ENCODE measurements at places on chromosomes 5 and 9.

GRCh38 chr9:91533382-91533781 is 109.8 kb upstream of the NFIL3 start:
- no peak for DNase-seq

DNA sequence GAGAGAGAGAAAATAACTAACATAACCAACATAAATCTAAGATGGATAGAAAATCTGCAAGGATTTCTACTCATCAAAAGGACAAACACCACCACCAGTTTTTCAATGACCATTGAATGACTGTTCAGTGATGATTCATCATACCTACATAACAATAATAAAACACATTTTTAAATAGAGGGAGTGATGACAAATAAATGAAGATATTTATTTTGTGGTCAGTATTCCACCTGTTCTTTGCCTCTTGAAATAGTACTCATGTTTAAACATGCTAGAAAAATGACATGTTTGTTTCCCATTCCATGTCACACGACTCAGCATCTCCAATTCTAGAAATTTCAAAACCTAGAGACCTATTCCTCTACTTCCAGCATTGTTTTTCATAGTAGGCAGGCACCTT is 34.6 kb upstream of the ADAMTS16 start:
- DNase-seq = peak; percentile 24

- no peak for DNase-seq
Observed at GRCh38 chr5:54021431-54022164, 288.8 kb downstream of the ARL15 start.

GRCh38 chr9:98971168-98971914 is 27.6 kb downstream of the COL15A1 start:
- DNase-seq = peak; percentile 92

GRCh38 chr5:147436596-147436995 is 73.3 kb downstream of the DPYSL3 start:
- DNase-seq = no peak

- DNase-seq = no peak
Observed at GRCh38 chr9:12060067-12060466, 633.1 kb upstream of the TYRP1 start.

- DNase-seq = no peak
Observed at GRCh38 chr5:178116143-178116885, 3.0 kb downstream of the N4BP3 start.

- DNase-seq = no peak
Observed at GRCh38 chr5:7010591-7010990, 297.4 kb downstream of the TENT4A start.

DNA sequence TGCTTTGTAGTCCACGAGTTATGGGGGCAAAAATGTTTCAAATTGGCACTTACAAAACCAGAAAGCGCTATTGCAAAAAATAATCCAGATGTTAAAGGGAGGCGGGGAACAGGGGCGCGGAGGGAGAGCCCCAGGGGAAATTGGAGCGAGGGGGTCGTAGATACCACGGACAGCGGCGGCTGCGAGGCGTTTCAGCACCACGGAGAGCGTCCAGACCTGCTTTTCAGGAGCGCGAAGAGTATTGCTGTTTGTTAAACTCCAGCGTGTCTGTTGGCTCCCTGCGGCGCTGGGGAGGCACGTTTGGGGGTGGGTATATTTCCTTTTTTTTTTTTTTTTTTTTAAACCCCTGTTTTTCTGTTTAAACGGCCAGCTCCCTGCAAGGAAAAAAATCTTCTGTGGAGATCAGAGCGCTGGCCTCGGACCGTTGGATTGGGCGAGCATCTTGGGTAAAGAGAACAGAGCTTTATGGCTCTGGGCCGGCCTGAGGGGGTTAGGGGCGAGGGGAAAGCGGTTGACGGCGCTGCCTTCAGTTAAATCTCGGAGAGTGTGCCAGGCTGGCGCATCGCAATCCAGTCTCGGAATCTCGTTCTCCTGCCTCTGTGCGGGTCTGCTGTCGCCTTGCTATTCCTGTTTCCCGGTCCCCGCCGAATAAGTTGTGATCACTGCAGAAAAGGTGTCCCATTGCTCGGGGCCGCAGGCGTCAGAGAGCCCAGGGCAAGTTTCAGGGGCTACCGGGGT is at the start of gene GLRA1:
Gene GLRA1, minus strand, starts transcription at position 288 of the 738 bp plus-strand sequence. CDS start 302 bp downstream, outside the sequence.
- DNase-seq = peak; percentile 75

DNA sequence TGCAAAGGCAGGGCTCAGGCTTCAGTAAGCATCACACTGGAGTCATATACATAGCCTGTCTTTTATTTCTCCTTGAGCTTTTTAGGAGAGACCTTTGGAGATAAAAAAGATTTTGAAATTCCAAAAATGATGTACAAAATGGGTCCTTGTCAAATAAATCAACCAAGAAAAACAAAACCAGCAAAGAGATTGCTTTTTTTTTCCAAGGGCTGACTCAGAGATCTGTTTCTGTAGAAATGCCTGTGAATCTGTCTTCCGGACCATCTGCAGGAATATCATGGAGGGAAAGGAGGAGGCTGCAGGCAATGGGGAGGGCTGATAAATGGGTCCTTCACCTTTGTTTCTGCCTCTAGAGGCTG is 77.4 kb downstream of the SLIT3 start:
- DNase-seq = no peak
